ENCODE measurements at places on chromosomes 2 and 18.

DNA sequence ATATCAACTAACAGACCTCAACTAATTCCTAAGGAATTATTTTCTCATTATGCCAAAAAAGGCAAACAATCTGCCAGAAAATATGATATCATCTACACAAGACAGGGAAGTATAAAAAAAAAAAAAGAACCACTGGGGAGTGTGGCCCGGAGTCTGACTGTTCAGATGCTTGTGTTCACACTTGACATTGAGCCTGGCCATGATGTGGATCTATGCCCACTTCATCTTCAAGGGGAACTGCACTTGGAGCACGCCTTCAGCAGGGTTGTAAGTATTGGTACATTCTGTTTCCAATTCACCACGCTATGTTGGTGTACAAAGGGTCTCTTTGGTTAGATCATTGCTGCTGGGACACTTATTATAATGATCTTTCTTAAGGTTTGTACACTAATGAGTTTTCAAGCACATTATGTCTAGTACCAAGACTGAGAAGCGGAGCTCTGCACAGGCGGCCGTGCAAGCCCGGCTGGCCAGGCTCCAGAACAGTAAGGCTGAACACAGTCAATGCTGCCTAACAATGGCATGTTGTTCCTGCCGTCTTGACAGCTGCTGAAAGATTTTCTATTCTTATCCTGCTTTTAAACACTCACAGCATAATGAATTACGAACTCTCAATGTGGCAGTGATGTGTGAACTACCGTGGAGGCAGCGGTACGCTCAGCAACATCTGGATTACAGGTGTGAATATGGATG, 788.4 kb upstream of the SOX11 start:
- no peak for DNase-seq

DNA sequence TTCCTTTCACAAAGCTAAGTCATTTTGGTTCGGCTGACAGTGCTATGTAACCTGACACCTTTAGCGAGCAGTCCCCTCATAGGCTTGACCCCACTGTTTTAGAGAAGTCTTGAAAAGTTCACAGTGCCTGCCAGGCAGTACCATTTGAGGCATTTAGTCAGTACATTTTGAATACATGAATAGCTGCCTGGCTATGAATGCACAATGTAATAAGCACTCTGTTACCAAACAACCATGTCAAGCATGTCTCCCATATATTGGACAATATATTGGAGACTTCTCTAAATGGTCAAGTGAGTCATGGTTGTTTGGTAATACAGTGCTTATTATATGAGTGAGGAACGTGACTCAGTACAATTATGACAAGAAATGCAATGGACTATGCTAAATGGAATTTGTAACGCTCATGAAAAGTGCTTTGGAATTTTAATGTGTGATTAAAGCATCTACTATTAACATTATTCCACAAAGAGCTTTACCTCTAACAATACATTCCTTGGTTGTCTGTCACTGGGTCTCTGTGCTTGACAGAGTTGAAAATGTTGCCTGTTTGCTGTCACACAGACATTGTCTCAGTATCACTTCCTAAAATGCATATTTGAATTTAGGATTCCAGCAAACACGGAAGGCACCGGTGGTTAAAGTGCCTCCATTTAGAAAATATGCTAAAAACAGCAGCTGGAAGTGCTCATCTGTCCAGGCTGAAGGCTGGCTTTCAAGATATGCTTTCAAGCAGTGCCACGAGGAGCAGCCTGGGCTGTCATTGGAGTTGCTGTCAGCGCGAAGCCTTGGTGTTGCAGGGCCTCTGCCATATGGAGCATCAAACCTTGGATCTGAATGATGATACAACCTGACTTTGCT, 458.6 kb downstream of the FBXO15 start:
- no peak for DNase-seq

GRCh38 chr2:145655165-145655765, 1135.3 kb upstream of the ZEB2 start:
- DNase-seq, result no peak

DNA sequence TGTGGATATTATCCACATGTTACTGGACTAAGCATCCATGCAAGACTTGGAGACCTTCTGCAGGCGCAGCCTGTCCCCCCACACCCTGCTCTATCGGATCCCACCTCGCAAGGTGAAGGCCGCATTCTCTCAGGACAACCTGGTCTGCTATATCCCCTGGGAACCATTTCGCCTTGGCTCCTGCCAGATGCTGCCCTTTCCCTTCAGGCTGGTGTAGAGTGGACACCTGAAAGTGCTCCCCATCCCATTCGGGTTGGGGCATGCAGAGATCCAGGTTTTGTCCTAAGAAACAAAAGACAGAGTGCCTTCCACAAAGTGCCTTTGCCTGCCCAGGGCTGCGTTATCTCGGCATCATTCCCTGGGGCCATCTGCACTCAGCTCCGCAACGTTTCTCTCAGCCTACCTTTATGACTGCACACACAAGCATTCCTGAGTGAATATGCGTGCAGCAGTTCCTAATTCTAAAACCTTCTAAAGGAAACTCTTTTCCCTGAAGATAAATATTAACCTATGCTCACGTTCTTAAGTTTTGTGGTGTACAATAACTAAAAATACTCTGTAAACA, 20.5 kb downstream of the FHL2 start:
- no peak for DNase-seq

DNA sequence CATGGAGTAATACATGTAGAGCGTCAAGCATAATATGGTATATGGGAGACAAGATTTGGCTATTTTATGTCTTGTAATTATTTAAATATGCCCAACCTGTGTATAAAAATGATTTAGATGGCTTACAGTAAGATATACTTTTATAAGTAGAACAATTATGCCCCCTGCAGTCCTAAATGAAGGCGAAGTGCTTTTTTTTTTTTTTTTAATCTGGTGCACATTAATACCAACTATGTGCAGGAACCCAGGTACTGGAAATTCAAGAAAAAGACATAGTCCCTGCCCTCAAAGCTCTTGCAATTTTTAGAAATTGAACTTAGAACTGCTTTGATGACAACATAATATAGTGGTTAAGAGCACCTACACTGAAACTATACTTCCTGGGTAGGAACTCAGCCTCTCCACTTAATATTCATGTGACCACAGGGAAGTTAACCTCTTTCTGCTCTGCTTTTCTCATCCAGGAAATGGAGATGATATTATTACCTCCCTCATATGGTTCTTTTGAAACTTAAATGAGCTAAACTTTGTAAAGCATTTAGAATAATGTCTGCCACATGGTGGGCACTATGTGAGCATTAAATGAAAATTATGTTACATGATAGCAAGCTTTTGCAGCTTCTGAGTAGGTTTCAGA, 38.1 kb downstream of the AFTPH start:
- DNase-seq, result no peak

DNA sequence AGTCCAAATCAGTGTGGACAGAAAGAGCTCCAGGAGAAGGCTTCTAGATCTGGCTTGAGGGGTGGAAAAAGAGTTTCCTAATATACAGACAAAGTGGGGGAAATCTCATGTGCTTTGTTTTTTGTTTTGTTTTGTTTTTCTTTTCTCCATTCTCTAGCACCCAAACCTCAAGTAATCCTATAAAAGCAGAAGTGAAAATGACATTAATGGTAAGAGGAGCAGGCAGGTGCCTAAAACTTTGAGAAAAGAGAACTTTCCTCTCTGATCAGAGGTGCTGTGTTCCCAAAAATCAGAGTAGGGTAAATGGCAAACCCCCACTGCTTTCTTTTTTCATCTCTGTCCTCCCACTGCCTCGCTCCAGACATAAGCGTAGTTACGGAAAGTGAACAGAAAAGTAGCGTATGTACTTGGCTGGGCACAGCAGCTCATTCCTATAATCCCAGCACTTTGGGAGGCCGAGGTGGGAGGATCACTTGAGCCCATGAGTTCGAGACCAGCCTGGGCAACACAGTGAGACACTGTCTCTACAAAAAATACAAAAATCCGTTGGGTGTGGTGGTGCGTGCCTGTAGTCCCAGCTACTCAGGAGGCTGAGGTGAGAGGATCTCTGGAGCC, 77.8 kb downstream of the FAM161A start:
- no peak for DNase-seq

DNA sequence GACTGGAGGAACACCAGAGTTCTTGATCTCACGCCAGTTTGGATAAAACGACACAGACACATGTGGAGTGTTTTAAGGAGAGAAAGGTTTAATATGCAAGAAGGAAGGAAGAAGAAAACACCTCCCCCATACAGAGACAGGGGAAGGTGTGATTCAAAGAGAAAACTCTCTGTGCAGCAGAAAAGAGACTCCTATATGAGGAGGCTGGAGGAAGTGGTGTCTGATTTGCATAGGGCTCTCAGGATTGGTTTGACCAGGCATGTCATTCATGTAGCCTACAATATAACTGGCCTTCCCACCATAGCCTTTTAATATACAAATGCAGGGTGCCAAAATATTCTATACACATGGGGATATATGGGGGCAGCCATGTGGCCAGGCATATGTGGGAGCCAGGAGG, 1386.5 kb downstream of the RPIA start:
- no peak for DNase-seq

DNA sequence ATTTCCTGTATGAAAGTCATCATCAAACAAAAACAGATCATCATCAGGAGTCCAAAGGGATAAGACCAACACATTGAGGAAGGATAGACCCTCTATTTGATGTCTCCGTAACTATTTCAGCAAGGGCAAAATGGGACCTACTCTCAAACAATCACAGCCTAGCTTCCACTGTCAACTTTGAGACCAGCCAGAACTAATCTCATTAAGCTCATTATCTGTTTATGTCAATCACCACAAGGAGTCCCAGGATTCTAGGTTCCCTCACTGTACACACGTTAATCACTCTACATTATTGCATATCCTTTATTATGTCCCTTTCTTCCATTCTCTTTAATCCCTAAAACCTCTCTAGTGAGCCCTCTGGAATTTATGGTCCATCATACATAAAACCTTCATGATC, 370.3 kb upstream of the LINC00305 start:
- no peak for DNase-seq
